Trophoblast cell (in vitro differentiated cells and primary cell): ENCODE measurements at places on chromosomes 7 and 10.

DNA sequence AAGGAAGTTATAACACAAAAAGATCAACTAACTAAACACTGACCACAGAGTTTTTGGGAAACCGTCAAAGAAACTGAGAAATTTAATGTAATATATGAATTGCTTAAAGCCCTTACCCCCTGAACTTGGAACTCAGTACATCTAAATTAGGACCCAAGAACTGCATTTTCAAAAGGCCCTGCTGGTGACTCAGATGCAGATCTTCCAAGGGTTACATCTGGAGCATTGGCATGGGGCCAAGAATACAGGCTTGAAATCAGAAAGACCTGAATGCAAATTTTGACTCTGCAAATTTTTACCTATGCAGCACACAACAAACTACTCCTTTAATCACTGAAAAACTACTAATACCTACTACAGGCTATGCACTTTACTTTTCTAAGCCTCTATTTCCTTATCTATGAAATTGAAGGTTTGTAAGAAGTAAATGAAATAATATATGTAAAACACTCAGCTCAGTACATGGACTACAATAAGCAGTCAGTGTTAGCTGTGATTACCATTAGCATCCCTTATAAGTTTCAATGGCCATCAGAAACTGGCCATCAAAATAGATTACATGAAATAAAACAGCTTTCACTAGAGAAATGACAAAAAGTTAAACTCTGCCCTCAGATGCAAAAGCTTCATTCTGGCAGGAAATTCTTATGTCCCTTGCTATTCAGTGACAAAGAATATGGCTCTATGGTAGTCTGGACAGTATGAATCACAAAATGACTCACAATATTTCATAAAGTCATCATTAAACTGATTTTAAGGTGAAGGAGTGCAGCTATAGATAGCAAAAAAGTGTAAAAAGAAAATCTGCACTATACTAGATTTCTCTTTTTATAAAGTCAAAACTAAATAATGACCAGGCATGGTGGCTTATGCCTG, 43.6 kb downstream of the NSUN6 start:
- DNase-seq = peak; percentile 59

- no peak for DNase-seq
Observed at GRCh38 chr10:44357023-44357540, 27.8 kb downstream of the CXCL12 start.

DNA sequence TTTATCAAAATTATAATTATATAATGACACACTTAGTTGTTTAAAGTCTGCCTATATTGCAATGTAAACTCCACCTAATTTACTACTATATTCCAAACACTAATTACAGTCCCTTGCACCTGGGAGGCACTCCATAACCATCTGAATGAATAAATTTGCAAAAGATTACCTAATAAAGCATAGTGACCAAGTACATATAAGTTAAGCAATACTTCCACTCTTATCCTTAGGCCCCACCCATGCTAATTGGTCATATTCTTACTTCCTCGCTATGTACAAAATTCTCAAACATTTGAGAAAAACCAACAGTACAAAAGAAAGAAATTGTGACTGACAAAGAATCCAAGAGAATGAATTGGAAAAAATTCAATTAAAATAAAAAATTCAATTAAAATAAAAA, 65.3 kb downstream of the ZFAND4 start:
- DNase-seq = no peak

- DNase-seq = no peak
Observed at GRCh38 chr7:112125250-112125649, 80.9 kb downstream of the DOCK4 start.

DNA sequence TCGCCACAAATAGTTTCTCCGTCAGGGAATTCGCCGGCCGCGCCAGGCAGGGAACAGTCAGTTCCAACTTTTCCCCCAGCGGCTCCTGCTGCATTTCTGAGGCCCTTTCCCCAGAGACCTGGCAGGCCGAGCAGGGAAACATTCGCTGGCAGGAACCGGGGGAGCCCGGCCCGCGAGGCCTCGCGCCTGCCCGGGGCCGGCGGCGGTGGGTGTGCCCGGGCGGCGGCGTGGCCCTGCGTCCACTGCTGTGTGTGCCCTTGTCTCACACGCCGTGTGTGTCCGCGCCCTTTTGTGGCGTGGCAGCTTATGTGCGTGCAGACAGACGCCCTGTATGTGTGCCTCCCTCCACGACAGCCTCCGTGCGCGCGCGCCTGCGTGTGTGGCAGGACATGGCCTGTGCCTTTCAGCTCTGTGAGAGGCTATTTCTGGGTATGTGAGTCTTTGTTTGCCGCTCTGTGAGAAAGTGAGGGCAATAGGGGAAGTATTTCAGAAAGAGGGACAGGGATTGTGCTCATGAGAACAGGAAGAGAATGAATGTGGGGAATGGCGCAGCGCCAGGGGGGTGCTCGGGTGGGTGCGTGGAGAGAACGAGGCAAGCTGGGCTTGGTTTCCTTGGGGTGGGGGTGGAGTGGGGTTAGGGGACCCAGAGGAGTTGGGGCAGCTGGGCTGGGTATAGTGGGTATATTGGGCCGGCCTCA, 689 bp upstream of the SMARCD3 start:
- peak; percentile 70 for DNase-seq

- DNase-seq = no peak
Observed at GRCh38 chr7:140675726-140676125, 3.0 kb downstream of the ADCK2 start.

DNA sequence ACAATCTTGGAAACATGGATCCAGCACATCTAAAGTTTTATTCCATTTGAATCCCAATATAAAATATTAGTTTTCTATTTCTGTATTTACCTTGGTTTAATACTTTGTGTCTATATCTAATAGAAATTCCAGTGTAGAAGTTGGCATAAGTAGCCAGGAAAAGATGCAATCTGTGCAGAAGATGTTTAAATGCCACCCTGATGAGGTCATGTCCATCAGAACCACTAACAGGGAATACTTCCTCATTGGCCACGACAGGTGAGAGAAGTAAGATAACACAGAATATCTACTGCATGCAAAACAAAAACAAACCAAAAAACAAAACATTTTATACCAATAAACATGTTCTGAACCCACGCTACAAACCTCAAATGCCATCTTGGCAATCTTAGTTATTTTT, 15.7 kb downstream of the PLEKHS1 start:
- no peak for DNase-seq

DNA sequence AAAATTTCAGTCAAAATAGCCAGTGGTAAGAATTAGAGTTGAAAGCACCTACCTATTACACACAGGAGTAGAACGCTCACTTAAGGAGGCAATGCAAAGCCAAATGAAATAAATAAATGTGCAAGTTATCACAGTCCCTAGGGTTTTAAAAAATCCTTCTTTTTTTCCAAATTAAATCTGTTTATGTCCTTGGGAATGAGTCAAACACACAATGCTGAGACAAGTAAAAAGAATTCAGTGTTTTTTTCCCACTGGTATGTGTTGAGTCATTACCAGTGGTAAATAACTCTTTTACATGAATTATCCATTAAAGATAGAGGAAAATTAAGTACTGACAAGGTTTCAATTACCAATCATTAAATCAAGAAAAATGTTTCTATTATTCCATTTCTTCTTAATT, 438.6 kb downstream of the TNS3 start:
- no peak for DNase-seq

GRCh38 chr10:37489658-37490003, 364.2 kb downstream of the ANKRD30A start:
- DNase-seq = no peak

DNA sequence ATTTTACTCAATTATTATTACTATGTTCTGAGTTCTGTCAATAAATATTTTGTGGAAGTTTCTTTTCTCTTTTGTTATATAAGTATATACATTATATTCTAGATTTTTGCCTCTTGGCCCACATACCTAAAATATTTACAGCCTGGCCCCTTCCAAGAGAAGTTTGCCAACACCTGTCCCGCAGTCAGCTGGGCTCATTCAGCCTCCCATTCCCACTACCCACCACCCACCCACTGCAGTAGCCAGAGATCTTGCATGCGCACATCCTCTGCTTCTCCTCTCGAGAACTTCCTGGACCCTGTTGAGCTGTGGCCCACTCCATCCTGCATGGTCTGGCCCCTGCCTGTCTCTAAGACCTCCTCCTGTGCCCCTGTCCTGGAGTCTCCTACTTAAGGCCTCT, 33.6 kb downstream of the WIPF3 start:
- no peak for DNase-seq

DNA sequence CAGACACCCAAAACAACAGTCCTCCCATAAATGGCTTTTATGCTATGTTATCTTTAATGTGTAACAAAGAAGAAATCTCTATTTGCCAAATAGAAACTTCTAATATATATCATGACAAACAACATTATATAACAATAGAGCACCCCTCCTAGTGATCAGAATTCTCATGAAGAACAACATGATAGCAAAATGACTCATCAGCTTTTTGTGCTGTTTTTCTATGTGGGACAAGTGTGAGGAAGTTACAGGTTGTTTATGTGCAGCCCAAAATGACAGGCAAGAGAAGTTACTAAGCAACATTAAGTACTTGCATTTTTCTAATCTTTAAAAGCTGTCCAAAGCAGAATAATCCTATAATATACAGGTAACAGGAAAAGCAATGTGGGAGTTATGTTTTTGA, 7.7 kb downstream of the DGKB start:
- DNase-seq = no peak

- DNase-seq = no peak
Observed at GRCh38 chr10:79102498-79102874, 33.7 kb downstream of the ZMIZ1 start.

DNA sequence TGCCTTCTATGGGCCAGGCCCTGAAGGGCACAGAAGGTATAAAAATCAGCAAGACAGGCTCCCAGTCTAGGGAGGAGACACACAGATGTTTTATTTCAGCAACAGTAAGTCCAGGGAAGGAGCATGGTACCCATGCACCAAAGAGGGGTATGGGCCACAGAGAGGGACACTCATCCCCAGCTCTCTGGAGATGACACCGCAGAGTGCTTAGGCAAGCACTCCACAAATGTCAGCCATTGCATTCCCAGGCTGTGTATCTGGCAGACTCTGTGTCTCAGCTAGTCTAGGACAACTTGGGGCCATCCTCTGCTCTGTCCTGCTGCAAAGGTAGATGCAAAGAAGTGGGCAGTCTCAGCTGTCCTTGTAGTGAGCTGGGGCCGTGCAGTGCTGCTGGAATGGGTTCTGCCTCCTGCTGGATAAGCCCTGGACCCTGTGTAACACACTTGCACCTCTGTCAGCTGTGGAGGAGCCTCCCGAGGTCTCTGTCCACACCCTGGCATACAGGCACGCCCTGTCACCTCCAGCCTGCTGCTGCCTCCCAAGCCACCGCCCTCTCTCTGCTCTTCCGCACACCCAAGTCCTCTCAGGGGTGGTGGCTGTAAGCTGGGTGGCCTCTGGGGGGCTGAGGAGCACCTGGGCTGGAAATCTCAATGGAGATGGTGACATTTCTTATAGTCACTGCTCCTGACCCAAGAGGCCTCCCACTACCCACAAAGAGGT, 57.6 kb downstream of the VOPP1 start:
- DNase-seq = no peak

- peak; percentile 93 for DNase-seq
Observed at GRCh38 chr7:8290645-8291308, 28.8 kb upstream of the ICA1 start.

GRCh38 chr7:2633538-2634266, 1.9 kb downstream of the TTYH3 start:
- peak; percentile 94 for DNase-seq

- no peak for DNase-seq
Observed at GRCh38 chr7:33909755-33910154, 4.4 kb downstream of the BMPER start.

DNA sequence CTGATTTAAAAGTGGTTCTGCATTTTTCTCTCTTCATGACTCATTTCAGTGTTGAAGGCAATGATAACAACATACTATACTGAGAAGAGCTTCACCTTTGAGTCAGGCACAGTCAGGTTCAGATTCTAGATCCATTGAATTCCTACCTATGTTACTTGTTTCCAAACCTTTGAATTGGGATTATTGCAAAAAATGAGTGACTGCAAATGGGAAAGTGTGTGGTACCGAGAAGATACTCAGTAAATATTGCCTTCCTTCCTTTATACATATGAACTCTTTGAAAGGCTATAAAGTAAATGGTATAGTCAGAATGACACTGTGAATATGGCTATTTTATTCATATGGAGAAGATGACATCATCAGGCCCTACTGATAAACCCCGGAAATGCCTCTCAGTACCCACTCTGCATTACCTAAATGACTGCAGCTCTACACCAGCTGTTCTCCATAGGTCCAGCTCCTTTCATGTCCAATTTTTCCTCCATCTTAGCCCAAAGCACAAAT, 66.7 kb upstream of the FGL2 start:
- DNase-seq = no peak

DNA sequence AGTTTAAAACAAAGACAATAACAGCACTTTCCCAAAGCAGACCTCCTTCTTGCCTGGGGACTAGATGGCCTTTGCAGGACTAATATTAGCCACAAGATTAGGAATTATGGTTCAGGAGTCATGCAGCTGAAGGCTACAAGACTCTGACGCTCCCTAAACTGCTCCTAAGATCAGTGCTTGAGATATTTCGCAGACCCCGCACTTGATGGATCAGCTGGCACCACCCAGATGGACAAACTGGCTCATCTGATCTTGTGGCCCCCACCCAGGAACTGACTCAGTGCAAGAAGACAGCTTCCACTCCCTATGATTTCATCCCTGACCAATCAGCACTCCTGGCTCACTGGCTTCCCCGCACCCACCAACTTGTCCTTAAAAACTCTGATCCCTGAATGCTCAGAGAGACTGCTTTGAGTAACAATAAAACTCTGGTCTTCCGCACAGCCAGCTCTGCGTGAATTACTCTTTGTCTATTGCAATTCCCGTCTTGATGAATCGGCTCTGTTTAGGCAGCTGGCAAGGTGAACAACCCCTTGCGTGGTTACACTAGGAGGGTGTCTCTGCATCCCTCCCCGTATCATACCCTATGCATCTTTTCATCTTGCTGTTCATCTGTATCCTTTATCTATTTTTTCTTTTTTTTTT, 26.9 kb upstream of the NRBF2 start:
- DNase-seq = no peak
